ENCODE measurements at places on chromosomes 7 and 10.

DNA sequence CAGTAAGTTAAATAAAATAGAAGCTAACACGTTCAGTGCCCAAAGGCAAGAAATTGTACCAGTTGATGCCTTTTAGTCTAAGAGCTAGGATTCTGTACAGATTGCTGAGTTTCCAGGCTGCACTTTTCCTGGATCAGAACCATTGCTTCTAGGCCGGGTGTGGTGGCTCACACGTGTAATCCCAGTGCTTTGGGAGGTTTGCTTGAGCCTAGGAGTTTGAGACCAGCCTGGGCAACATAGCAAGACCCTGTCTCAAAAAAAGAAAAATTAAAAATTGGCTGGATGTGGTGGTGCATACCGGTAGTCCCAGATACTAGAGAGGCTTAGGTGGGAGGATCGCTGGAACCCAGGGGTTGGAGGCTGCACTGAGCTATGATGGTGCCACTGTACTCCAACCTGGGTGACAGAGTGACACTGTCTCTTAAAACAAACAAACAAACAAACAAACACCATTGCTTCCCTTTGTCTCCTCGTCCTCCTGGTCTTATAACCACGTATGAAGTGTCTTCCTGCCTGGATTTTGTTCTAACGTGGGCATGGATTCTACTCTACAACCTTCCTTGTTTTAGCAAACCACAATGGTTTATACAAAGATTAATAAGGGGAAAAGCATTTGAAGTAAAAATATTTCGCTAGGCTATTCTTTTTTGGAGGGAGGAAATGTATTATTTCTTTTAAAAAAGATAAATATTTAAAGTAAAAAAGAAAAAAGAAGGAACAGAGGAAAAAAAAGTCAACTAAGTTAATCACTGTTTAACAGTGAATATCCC lies 9.7 kb upstream of the CCNY start:
- no peak for DNase-seq

GRCh38 chr7:95636140-95636940 lies 40.0 kb upstream of the PDK4 start:
- no peak for DNase-seq

- DNase-seq, result no peak
Observed at GRCh38 chr10:10055656-10056442, 961.8 kb upstream of the CELF2 start.

- DNase-seq, result peak; percentile 73
Observed at GRCh38 chr7:44240983-44241510, 40.3 kb downstream of the YKT6 start.

GRCh38 chr10:120423431-120424197 lies 33.4 kb upstream of the PLPP4 start:
- peak; percentile 47 for DNase-seq

- DNase-seq, result no peak
Observed at GRCh38 chr10:18542832-18543231, 108.6 kb downstream of the NSUN6 start.

- DNase-seq, result no peak
Observed at GRCh38 chr10:119917777-119918176, 25.2 kb downstream of the SEC23IP start.

- DNase-seq, result no peak
Observed at GRCh38 chr10:103756277-103756869, 99.0 kb downstream of the SH3PXD2A start.

DNA sequence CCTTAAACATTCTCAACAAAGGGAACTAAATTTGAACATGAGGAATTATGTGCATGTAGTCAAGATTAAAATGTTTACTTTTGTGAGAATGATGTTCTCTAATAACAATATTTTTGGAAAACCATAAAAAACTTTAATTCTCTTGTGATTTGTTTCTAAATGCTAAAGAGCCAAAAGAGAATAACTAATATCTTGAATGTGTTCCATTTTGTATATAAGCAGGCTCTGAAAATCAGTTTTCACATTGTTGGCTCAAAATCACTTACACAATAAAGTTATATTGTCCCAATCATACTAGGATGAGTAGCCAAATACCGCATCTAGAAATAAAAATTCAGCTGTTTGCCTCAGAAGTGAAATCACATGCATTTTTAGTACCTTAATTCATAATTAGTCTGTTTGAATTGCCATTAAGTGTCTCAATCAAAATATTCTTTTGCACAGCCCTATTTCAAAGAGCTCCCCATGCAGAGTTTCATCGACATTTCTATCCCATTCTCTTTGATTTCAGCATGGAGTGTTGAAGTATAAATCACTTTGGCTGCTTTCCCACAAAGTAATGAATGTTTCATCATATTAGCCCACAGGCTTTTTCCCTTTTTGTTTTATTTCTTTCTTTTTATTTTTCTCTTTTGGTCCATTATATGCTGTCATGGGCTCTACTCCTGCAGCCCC lies 420.3 kb upstream of the POM121L12 start:
- no peak for DNase-seq

- DNase-seq, result no peak
Observed at GRCh38 chr7:49522111-49522510, 251.3 kb upstream of the VWC2 start.

GRCh38 chr7:27144781-27145164 lies 1.3 kb upstream of the HOXA5 start:
- DNase-seq, result no peak

DNA sequence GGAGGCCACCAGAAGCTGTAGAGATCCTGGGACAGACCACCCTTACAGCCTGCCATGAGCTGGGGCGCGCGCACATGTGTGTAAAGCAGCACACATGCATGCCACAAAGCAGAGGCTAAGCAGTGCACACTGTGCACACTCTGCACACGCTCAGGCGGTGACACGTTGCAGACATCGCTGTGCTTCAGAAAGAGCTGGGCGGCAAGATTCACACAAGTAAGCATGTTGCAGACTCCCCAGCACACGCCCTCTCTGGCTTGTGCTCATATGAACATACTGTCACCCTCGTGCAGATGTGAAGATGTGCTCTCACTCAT lies 478.9 kb downstream of the DNAJB6 start:
- no peak for DNase-seq

DNA sequence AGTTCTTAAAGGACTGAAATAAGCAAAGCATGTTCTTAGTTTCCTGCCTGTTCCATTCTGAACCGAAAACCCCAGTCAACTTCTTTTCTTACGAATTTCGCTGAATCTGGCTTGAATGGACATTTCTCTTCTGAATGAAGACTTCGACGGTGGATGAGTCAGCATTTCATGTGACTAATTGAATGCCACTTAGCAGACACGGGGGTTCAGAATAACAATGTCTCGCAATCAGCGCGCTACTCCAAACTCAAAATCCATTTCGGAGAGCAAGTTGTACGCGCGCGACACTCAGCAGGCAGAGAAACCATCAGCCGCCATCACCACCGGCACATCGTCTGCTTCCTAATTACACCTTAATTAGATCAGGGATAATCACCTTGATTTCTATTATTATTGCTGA lies 239.0 kb upstream of the KLF6 start:
- no peak for DNase-seq

DNA sequence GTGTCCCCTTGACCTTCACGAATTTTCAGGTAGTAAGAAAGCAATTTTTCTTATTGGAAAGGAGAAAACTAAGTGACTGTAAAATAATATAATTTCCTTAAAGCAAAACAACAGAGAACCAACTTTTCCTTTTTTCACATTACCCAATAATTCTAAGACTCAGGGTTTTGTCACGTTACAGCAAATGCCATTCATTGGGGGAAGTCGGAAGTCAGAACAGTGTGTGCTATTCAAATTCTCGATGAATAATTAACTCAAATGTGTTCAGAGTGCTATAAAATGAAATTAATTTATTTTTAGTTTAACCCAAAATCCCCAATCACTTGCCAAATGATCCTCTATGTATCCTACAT lies 40.0 kb downstream of the DIP2C start:
- DNase-seq, result no peak

Data from left colon (tissue), 2 donors.